HS-27A (cell line): ENCODE measurements at places on chromosomes 3 and 15.

- DNase-seq, result no peak
Measured at GRCh38 chr15:100692246-100692645, 89.9 kb downstream of the ASB7 start.

DNA sequence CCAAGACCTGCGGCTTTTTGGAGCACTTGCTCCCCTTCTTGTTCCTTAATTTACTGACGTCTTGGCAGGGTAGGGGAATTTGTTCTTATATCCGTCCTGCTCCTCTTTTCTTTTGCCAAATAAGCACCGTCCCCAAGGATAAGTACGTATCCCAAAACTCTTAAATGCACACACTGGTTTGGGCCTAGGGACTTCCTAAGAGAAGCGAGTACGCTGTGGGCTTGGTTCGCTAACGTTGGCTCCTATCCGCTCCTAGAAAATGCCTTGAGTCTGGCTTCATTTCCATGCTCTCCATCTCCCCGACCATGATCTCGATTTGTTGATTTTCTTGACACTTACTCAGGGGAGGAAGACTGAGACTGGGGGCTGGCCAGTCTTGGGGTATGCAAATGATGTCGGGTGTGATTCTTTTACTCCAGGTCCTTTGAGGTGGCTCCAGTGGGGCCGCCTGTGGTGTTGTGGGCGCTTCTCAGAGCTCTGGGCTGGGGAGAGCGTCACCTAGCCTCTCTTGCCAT lies 1.3 kb downstream of the MYRIP start:
- DNase-seq, result no peak

DNA sequence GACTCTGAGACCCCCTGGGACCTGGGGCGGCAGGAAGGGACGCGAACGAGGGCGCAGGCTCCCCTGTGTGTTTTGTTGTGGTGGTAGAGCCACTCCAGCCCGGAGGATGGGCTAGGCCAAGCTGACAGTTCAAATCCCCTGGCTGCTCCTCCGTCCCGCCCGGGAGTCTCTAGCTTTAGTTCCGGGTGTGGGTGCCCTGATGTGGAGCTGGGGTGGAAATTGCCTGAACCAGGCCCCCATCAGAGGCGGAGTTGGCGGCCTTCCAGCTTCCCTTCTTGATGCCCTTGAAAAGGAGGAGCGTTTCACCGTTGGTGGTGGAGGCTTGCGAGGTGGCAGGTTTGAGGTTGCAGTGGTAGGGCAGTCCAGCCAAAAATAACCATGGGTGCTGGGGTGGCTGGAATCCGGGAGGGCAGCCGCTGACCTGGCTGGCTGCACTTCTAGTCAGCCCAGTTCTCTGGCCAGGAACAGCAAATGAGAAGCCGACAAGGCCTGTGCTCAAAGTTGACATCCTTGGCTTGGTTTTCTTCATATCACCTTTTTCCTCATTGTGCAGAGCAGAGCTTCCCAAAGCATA lies 817 bp downstream of the CLK3 start:
- DNase-seq, result peak; percentile 57

GRCh38 chr3:158160958-158161357 lies 51.1 kb downstream of the RSRC1 start:
- peak; percentile 31 for DNase-seq

DNA sequence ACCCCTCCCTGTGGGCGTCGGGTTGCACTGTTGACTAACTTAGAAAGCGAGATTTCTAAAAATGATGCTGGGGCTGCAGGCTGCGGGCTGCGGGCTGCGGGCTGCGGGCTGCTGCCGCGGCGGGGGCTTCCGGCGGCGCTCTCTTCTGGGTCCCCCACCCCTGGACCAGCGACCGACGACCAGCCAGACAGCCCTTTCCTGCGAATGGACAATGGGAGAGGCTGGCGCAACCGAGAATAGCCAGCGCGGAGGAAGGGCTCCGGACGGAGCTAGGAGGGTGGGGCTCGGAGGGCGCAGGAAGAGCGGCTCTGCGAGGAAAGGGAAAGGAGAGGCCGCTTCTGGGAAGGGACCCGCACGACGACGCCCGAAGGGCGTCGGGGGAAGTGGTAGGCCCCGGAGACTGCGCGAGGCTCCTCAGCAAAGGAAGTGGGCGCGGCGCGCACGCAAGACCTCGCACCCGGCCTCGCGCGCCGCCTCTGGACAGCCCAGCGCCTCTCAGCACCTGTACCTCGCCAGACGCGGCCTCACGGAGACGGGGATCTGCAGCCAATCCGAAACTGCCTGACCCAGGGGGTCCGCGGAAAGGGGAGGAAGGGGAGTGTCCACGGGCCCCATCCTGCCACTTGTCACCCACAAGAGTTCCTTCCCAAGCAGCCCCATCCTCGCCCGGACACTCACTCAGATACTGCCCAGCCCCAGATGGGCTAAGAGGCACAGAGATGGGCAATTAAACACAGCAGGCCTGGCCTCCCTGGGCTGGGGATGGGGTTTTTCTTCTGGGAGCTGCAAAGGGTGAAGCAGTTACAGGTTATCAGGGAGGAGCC lies 70.7 kb downstream of the SLC12A8 start:
- no peak for DNase-seq

GRCh38 chr15:32885713-32886112 lies 167.9 kb downstream of the GREM1 start:
- DNase-seq, result no peak

DNA sequence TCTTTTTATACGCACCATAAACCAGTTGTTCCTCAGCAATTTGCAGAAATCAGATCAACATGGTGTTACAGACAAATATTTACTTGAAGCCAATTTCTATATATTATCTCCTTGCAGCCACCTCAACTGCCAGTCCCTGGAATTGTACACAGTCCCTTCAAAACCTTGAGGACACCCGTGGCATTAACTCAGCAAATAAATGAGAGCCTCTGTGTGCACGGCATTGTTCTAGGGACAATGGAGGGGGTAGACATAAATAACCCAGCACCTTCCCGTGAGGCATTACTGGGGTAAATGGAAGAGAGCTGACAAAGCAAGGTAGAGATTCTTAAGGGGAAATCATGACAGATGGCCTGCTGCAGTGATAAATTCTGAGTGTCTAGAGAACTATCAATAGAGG lies 12.5 kb downstream of the TM2D3 start:
- DNase-seq, result no peak

DNA sequence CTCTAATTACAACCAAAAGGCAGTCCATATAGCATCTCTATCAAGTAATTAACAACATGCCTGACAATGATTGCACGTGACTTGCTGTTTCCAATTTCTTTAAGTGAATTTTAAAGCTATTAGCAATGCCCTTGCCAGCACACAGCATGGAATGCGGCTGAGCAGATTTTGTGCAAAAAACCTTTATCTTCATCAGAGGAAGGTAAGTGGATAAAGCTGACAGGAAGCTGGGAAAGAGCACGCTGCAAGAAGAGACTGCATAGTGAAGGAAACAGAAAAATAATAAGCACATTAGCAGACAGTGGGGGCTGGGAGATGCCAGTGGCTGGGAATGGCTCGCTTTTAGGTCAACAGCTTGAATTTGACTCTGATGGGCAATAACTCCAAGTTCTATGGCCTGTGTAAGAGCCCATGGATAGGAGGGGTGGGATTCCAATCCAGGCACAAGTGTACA lies 138.8 kb downstream of the PDZRN3 start:
- no peak for DNase-seq

GRCh38 chr3:138114988-138115971 lies at the start of gene DZIP1L:
Gene DZIP1L, minus strand, starts transcription at chr3:138115608. Its CDS starts 11,637 bp downstream, at chr3:138103971.
- peak; percentile 56 for DNase-seq

GRCh38 chr15:96462768-96463750 lies 132.6 kb downstream of the NR2F2 start:
- peak; percentile 9 for DNase-seq

DNA sequence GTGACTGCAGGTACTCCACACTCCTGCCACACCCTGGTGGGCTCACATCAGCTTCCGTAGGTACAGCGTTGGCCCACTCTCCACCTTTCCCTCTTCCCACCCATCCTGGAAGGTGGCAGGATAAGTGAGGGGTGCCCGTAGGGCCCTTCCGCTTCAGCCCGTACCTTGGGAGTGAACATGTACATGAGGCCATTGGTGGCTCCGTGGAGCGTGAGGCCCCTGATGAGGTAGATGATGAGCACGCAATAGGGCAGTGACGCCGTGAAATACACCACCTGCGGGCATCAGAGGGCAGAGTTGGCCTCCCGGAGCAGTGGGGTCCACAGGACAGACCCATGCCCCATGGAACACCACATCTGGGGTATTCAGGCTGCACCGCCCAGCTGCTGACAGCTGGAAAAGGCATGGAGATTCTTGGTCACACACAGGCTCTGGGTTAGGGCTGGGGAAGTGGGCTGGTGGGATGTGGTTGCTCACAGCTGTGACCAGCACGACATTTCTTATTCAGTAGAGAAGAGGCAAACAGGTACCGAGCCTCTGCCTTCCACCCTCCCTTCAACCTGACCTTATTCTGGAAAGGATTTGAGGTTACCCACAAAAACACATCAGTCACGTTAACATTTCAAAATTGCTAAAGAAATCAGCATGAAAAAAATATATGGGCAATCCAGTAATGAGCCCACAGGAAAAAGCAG lies 23.8 kb downstream of the SLC6A20 start:
- no peak for DNase-seq

DNA sequence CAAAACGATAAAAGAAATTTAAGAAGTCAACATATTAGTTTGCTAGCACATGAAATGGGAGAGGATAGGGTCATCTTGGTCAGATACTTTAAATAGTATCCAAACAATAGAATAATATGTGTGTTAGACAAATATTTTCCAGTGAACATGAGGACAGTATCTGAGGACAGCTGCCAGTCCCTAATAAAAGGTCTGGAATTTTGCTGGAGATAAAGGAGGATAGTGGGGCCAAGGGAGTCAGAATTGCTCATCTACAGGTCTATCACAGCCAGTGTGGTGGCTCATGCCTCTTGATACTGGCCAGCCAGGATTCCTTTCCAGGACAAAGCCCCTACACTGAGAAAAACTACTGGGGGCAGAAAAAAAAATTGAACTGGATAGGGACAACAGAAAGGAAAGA lies 74.0 kb downstream of the HERC1 start:
- DNase-seq, result no peak

- no peak for DNase-seq
Measured at GRCh38 chr3:115681736-115682135, 58.4 kb downstream of the GAP43 start.

- DNase-seq, result no peak
Measured at GRCh38 chr3:133457465-133458067, 57.7 kb downstream of the BFSP2 start.

GRCh38 chr3:54374214-54374852 lies 252.0 kb downstream of the CACNA2D3 start:
- DNase-seq, result no peak

GRCh38 chr3:185786956-185787877 lies 37.6 kb downstream of the IGF2BP2 start:
- DNase-seq, result no peak

DNA sequence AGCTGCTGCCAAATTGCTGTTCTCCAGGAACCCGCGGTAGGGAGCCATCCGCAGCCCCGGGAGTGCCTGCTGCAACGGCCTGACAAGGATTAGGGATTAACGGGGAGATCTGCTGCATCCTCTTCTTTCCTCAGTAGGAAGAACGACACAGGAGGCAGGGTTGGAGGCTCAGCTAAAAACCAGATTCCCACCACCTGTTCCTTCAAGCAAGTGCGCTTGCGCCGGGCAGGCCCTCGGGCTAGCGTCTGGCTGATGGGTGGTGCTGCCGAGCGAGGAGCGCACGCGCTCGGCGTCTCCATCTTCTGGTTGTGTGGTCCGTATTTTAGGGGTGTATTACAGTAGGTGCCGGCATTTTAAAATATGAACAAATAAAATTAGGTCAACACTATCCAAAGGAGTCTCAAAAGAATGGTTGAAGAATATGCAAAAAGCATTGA lies 25.4 kb upstream of the SLC25A26 start:
- no peak for DNase-seq

DNA sequence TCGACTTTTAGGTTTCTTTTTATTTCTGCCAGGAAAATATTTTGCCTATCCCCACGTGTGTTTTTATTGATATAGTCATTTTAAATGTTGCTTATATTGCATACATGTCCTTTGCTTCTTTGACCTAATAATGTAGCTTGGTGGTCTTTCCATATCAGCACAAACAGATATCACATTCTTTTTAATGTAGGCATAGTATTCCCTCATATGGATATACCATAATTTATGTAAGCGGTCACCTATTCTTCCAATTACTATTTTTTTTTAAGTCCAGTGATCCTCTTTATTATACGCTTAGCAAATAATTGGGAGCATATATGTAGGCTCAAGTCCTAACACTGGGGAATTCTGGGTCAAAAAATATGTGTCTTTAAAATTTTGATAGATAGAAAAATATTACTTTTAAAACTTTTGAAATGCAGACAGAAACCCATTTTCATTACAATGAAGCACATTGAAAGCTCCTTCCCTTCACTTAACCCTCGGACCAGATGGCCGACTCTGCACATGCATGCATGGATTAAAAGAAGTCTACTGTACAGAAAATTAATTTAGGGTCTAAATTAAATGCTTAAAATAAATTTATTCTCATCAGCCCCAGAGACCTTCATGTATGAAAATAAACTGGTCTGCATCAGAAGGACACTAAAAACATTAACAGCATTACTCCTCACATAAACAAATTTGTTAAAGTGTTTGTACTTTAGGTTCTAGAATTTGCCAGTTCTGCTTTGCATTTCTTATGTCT lies 90.5 kb upstream of the LIMD1 start:
- no peak for DNase-seq

DNA sequence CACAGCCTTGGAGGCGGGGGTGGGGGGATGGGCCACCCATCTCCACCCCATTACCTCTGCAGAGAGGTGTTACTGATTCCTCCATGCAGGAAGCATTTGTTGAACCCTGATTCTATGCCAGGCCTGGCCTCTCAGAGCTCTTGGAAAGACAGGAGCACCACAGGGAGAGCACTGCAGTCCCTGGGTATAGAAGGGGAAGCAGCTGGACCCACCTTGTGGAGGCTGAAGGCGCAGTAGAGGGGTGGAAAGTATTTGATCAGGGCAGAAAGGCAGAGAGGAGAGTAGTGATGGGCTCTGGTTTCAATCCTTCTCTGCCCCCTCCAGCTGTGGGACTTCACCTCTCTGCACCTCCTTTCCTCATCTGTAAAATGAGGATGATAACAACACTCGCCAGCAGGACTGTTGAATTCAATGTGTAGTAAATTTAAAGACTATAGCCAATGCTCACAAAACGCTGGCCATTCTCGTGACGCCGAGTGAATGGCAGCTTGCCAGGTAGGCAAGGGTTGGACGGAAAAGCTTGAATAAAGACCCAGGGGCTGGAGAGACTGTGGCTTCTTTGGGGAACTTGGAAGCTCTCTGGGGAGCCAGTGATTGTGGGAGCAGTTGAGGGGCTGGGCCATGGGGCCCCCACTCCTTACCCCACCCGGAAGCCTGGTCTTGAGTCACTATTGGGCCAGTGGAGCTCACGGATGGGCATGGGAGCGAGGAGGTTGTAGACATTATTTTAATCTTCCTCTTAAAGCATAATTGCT lies 8.0 kb upstream of the CCDC33 start:
- no peak for DNase-seq
